ENCODE measurements at places on chromosomes 1 and 21. TPM values are rescaled to one million over a fixed set of nuclear protein-coding genes. Genes with fewer than 3 reads are reported as not detected.
A peak's percentile ranks its signal among the peaks of the same experiment; 100 is the strongest.

The SLC30A10 gene
- polyA plus RNA-seq, result not detected

The OR2W3 gene
- not detected for polyA plus RNA-seq

DNA sequence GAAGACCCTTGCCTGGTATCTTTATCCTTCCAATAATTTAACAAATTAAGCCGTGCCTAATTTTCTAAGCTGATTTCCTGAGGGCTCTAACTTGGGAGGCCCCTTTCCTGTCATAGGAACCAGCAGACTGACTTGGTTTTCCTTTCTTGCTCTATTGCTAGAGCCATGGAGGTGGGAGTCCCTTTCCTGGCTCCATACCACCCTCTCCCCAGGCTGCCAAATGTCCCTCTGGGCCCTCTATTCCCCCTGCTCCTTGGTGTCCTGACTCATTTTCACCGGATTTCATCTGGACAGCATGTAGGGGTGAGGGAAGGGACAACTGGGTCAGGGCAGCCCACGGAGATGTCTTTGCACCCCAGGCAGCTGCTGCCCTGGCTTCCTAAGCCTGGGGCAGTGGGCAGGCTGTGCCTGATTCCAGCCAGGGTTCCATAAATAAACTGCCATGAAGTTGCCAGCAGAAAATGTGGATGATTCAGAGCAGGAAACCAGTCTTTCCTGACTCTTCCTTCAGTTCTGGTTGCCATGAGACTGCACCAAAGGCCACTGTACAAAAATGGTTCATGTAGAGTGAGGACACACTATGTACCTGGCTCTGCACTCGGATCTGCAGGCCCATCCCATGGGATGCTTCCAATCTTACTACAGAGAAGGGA is 38.0 kb upstream of the SERBP1 start:
- no peak overlapping the region for H3K4me3 ChIP-seq
- H3K27ac ChIP-seq, result no peak overlapping the region
- no peak for DNase-seq
- no peaks in the 10 kb centered on the region for H3K36me3 ChIP-seq
- H3K27me3 ChIP-seq, result no peaks in the 10 kb centered on the region

- no peaks in the 10 kb centered on the region for H3K36me3 ChIP-seq
- H3K27me3 ChIP-seq, result no peaks in the 10 kb centered on the region
- no peak for DNase-seq
- H3K27ac ChIP-seq, result no peak overlapping the region
- H3K4me3 ChIP-seq, result no peak overlapping the region
Measured at GRCh38 chr1:199290186-199290585, 651.3 kb downstream of the PTPRC start.

DNA sequence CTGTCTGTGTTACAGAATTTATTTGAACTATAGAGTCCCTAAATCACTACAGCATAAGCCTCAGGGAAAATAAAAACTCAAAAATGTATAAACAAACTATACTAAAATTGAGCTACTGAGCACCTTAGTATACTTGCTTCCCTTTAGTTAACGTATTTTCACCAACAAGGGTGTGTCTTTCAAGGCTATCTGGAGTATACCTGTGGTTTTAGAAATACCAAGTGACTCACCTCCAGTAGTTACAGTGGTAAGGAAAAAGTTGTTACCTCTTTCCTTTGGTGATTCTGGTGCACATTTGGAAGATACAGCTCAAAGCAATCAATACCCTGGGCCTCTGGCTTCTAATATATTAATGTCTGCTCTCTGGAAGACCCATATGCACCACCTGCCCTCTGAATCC is 68.0 kb upstream of the C1orf105 start:
- H3K36me3 ChIP-seq, result no peaks in the 10 kb centered on the region
- H3K4me1 ChIP-seq, result peaks cover 43% of the 10 kb centered on the region
- no peak for DNase-seq

The DIP2A gene
- 10.8 TPM for polyA plus RNA-seq

DNA sequence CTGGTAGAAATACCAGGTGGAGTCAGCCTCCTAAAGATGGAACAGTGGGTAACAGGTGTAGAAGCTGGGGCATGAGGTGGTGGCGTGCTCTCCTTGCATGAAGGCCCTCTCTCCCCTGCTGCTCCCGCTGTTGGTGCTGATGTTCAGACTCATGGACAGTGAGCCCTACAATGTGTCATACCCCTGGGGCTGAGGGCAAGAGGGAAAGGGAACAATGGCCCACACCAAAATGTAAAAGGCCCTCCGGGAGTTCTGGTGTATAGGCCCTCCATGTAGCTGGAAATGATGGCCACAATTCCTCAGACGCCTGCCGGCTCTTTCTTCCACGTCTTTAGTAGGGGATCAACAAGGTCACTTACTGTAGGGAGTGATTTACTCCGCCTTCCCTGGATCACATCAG is 194.9 kb downstream of the DYRK1A start:
- H3K27ac ChIP-seq, result no peak overlapping the region
- no peak for DNase-seq
- H3K4me3 ChIP-seq, result no peak overlapping the region
- H3K27me3 ChIP-seq, result no peaks in the 10 kb centered on the region

The PALMD gene
- polyA plus RNA-seq, result 15.0 TPM

DNA sequence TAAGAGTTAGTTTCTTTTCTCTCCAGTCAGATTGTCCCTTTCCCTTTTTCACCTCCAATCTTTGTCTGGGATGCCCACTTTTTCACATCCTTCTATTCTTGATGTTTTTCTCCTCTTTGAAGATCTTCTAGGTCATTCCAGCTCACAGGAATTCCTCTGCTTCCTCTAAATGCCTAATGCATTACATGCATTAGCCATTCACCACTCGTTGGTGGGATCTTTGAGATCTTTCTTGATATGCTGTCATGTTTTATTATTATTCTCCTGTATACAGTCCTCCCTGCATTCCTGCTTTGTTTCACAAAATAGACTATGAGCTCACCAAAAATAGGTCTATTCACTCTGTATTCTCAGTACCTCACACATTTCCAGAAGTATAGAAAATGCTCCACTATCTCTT is 129.0 kb downstream of the LYPLAL1 start:
- DNase-seq, result no peak
- no peaks in the 10 kb centered on the region for H3K36me3 ChIP-seq
- no peak overlapping the region for H3K27ac ChIP-seq
- H3K27me3 ChIP-seq, result no peaks in the 10 kb centered on the region
- H3K4me3 ChIP-seq, result no peak overlapping the region

- H3K27ac ChIP-seq, result no peak overlapping the region
- no peak overlapping the region for H3K4me3 ChIP-seq
- peaks cover 98% of the 10 kb centered on the region for H3K36me3 ChIP-seq
- no peak for DNase-seq
- H3K4me1 ChIP-seq, result no peaks in the 10 kb centered on the region
- no peaks in the 10 kb centered on the region for H3K27me3 ChIP-seq
Measured at GRCh38 chr21:36044056-36044455, 16.3 kb downstream of the SETD4 start.

The RGS1 gene
- polyA plus RNA-seq, result 22.2 TPM

DNA sequence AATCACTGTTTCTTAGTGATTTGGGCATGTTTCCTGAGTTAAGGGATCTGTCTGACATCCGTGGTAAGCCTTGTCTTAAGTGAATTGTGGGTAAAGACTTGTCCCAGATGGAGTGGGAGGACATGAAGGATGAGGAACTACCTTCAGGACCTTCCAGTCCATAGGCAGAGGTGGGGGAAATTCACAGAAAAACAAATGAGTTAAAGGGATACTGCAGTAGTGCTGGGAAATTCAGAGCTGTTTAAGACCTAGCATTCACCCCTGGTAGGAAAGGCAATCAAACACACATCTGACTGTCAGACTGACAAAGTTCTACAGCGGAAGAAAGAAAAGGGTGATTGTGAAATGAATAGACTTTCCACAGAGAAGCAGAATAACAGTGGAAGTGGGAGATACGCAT is 3.0 kb downstream of the GNAT2 start:
- no peak overlapping the region for H3K4me3 ChIP-seq
- peak overlapping the region; percentile 12 for H3K27ac ChIP-seq
- peaks cover 21% of the 10 kb centered on the region for H3K4me1 ChIP-seq
- H3K36me3 ChIP-seq, result no peaks in the 10 kb centered on the region
- no peaks in the 10 kb centered on the region for H3K27me3 ChIP-seq

DNA sequence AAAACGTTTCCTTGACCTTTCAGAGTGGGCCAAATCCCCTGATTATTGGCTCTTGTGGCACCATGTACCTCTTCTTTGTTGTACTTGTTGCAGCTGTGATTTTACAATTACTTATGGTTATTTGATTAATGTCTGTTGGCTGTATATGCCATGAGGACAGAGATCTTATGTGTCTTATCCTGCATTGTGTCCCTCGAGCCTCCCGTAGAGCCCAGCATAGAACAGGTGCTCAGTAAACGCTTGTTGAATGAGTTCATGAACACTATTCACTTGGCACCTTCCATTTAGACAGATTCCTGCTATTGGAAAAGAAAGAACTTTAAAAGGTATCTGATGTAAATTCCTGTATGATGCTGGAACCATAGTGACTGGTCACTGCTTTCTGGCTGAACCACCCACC is 48.4 kb downstream of the PGM1 start:
- H3K4me3 ChIP-seq, result no peak overlapping the region
- peaks cover 17% of the 10 kb centered on the region for H3K36me3 ChIP-seq

DNA sequence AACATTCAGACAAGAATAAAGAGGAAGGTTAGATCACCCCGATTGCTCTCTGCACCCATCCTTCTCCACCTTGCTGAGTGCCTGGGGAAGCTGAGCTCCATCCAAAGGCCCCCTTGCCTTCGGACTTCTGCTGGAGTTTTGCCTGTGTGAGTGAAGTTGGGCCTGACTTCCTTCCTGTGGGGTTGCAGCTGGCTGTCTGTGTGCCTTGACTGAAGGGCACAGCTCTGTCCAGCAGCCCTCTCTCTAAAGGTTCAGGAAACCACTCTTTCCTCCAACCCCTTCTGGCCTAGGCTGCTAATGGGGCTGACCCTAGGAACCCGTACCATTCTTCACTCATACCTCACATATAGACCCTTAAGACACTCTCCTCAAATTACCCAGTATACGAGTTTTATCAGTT is 173.4 kb upstream of the HMCN1 start:
- no peaks in the 10 kb centered on the region for H3K4me1 ChIP-seq
- no peaks in the 10 kb centered on the region for H3K36me3 ChIP-seq
- no peaks in the 10 kb centered on the region for H3K27me3 ChIP-seq

DNA sequence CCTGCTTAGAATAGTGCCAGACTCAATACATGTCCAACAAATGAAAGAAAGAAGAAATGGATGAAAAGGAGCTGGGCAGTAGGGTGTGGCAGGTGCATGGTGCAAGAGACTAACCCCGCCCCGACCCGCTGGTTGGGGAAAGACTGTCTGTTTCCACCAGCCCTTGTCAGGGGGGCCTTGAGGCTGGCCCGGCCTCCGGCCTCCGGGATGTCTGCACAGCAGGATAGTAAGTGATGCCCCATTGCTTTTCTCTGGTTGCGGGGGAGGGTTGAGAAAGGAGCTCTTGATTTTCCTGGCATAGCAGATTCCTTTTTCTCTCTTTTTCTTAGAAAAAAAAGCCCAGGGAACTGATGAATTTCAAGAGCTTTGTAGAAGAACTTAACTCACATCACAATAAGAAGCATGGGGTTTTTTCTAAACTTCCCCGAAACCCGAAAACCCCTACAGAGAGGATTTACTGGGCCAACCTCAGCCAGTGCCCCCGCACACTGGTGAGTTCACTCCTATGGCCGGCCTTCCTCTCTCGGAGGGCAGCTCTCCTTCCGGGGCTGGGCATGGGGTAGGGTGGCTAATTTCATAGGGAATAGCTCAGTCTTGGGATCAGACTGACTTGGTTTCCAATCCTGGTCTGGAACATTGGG is 12.5 kb upstream of the TTC22 start:
- no peak overlapping the region for H3K4me3 ChIP-seq
- no peaks in the 10 kb centered on the region for H3K27me3 ChIP-seq
- H3K4me1 ChIP-seq, result no peaks in the 10 kb centered on the region
- DNase-seq, result no peak
- H3K27ac ChIP-seq, result no peak overlapping the region
- H3K36me3 ChIP-seq, result no peaks in the 10 kb centered on the region

- no peaks in the 10 kb centered on the region for H3K36me3 ChIP-seq
- no peak for DNase-seq
- H3K4me1 ChIP-seq, result no peaks in the 10 kb centered on the region
- no peaks in the 10 kb centered on the region for H3K27me3 ChIP-seq
- H3K27ac ChIP-seq, result no peak overlapping the region
Measured at GRCh38 chr1:209367061-209367772, 216.3 kb upstream of the CAMK1G start.

GRCh38 chr1:66383611-66384010 is 150.3 kb upstream of the SGIP1 start:
- H3K27ac ChIP-seq, result no peak overlapping the region
- no peak overlapping the region for H3K4me3 ChIP-seq
- H3K27me3 ChIP-seq, result no peaks in the 10 kb centered on the region
- no peak for DNase-seq

DNA sequence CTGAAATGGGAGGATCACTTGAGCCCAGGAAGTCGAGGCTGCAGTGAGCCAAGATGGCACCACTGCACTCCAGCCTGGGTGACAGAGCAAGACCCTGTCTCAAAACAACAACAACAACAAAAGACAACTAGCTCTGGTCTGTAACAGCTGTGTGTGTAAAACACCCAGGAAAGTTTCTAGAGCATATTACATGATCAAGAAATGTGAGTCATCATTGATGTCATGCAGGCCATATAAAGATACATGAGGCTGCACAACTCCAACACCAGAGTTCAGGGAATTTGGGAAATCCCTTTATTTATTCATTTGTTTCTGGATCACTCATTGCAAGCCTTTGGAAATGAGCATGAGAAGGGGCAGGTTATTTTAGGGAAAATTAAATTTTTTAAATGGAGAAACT is 50.3 kb upstream of the CTPS1 start:
- no peak overlapping the region for H3K27ac ChIP-seq
- no peaks in the 10 kb centered on the region for H3K36me3 ChIP-seq
- H3K27me3 ChIP-seq, result no peaks in the 10 kb centered on the region
- H3K4me1 ChIP-seq, result no peaks in the 10 kb centered on the region

DNA sequence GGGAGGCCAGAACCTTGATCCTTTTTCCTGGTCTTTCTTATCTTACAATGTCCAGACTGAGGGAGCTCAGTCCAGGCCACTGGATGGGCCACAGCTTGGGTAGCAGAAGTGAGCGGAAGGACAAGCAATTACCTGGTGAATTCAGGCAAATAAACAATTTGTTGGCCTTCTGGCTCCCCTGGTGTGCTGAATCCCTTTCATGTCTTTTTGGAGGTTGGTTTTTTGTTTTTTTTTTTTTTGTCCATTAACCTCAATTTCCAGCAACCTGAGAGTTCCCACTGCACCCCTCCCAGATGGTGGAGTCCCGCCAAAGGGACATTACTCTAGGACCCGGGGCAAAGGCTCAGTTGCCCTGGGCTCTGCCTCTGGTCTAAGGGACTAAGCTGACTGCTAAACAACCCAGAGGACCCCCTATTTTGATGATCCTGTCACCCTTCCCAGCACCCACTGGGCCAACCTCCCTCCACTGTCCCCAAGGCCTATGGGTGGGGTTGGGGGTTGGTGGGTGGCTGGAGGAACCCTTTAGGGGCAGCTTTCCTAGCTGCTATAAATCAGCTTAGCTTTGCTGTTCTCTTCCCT is 85.5 kb downstream of the KCND3 start:
- H3K36me3 ChIP-seq, result no peaks in the 10 kb centered on the region
- no peak for DNase-seq
- H3K4me1 ChIP-seq, result no peaks in the 10 kb centered on the region
- no peak overlapping the region for H3K4me3 ChIP-seq

- H3K36me3 ChIP-seq, result no peaks in the 10 kb centered on the region
- DNase-seq, result no peak
- no peak overlapping the region for H3K27ac ChIP-seq
Measured at GRCh38 chr1:247180581-247180980, 8.8 kb upstream of the ZNF124 start.

- no peak overlapping the region for H3K27ac ChIP-seq
- H3K27me3 ChIP-seq, result no peaks in the 10 kb centered on the region
- DNase-seq, result no peak
- peaks cover 4% of the 10 kb centered on the region for H3K4me1 ChIP-seq
Measured at GRCh38 chr1:43339584-43340232, 2.1 kb downstream of the MPL start.

The ADAMTSL4 gene
- polyA plus RNA-seq, result 54.2 TPM

- H3K36me3 ChIP-seq, result peaks cover 24% of the 10 kb centered on the region
- H3K27ac ChIP-seq, result peak overlapping the region; percentile 94
- no peak for DNase-seq
- no peaks in the 10 kb centered on the region for H3K27me3 ChIP-seq
Measured at GRCh38 chr1:10399444-10399941, 629 bp downstream of the PGD start.

Data from stomach (tissue), 19 donors.